ENCODE measurements at places on chromosomes 11 and 22. TPM values are rescaled to one million over a fixed set of nuclear protein-coding genes. Genes with fewer than 3 reads are reported as not detected.

The IFITM10 gene
- 2.6 TPM for total RNA-seq

DNA sequence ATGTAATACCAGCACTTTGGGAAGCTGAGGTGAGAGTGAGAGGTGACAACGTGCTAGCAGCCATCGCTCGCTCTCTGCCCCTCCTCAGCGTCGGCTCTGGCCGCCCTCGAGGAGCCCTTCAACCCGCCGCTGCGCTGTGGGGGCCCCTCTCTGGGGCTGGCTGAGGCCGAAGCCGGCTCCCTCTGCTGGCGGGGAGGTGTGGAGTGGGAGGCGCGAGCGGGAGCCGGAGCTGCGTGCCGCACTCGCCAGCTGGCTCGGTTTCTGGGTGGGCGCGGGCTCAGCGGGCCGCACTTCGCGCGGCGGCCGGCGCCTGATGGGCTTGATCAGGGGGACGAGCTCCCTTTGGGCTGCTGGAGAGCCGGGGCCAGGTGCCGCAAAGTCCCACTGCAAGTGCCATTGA is 98.9 kb upstream of the UBASH3B start:
- no peak overlapping the region for H3K27ac ChIP-seq
- no peaks in the 10 kb centered on the region for H3K36me3 ChIP-seq
- no peaks in the 10 kb centered on the region for H3K4me1 ChIP-seq
- H3K4me3 ChIP-seq, result peak overlapping the region; percentile 14
- peaks cover 20% of the 10 kb centered on the region for H3K27me3 ChIP-seq

DNA sequence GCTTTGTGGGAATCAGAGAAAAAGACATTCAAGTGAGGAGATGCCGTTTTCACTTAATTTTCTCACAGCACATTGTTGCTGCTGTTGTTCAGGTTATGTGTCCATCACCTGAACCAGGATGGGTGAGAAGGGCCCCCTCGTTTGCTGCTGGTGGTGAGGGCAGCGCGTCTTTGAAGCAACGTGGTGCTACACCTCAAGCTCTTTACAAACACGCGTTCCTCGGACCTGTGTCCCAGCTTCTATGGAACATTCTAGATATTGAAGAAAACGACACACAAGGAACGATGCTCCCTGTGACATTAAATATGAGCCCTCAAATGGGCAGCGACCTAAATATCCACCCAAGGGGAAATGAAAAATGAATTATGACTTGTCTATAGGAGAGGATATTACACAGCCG is 418.6 kb downstream of the MN1 start:
- H3K36me3 ChIP-seq, result no peaks in the 10 kb centered on the region
- DNase-seq, result no peak
- H3K4me3 ChIP-seq, result no peak overlapping the region
- no peak overlapping the region for H3K27ac ChIP-seq
- peaks cover 25% of the 10 kb centered on the region for H3K4me1 ChIP-seq
- peaks cover 16% of the 10 kb centered on the region for H3K27me3 ChIP-seq

The ASRGL1 gene
- total RNA-seq, result 6.0 TPM

The SCO2 gene
- 7.9 TPM for total RNA-seq

GRCh38 chr11:111575740-111576139 is 26.5 kb upstream of the SIK2 start:
- H3K4me3 ChIP-seq, result no peak overlapping the region
- H3K27ac ChIP-seq, result no peak overlapping the region
- H3K36me3 ChIP-seq, result no peaks in the 10 kb centered on the region
- DNase-seq, result no peak
- H3K4me1 ChIP-seq, result peaks cover 22% of the 10 kb centered on the region
- H3K27me3 ChIP-seq, result no peaks in the 10 kb centered on the region

- H3K4me1 ChIP-seq, result peaks cover 13% of the 10 kb centered on the region
- no peak for DNase-seq
- peak overlapping the region; percentile 13 for H3K4me3 ChIP-seq
- H3K36me3 ChIP-seq, result peaks cover 51% of the 10 kb centered on the region
These were observed 12.5 kb downstream of the L3MBTL2 start for GRCh38 chr22:41217553-41218157.

GRCh38 chr11:57056735-57057134 is 68.0 kb downstream of the OR5AK2 start:
- H3K27me3 ChIP-seq, result no peaks in the 10 kb centered on the region
- no peaks in the 10 kb centered on the region for H3K4me1 ChIP-seq
- no peak overlapping the region for H3K27ac ChIP-seq
- H3K4me3 ChIP-seq, result no peak overlapping the region
- DNase-seq, result no peak

- H3K36me3 ChIP-seq, result peaks cover 13% of the 10 kb centered on the region
- DNase-seq, result peak; percentile 73
- peaks cover 5% of the 10 kb centered on the region for H3K27me3 ChIP-seq
- peak overlapping the region; percentile 69 for H3K4me3 ChIP-seq
- peaks cover 66% of the 10 kb centered on the region for H3K4me1 ChIP-seq
These were observed 2.9 kb downstream of the PHLDB1 start for GRCh38 chr11:118610225-118610772.

The SCARF2 gene
- total RNA-seq, result 2.8 TPM

The NRGN gene
- not detected for total RNA-seq

The TNNI2 gene
- 19.0 TPM for total RNA-seq

DNA sequence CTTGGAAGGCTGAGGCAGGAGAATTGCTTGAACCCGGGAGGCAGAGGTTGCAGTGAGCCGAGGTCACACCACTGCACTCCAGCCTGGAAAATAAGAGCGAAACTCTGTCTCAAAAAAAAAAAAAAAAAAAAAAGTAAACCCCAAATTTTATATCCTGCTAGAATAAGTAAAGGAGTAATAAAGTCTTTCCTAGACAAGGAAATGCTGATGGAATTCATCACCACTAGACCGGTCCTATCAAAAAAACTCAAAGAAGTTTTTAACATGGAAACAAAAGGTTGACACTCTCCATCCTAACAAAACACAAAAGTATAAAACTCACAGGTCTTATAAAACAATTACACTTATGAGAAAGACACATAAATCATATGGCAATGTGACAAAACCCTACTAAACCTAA is 213.9 kb downstream of the SBF2 start:
- H3K4me1 ChIP-seq, result no peaks in the 10 kb centered on the region
- no peak overlapping the region for H3K27ac ChIP-seq
- no peak overlapping the region for H3K4me3 ChIP-seq
- H3K27me3 ChIP-seq, result no peaks in the 10 kb centered on the region

The VWCE gene
- 0.26 TPM for total RNA-seq

DNA sequence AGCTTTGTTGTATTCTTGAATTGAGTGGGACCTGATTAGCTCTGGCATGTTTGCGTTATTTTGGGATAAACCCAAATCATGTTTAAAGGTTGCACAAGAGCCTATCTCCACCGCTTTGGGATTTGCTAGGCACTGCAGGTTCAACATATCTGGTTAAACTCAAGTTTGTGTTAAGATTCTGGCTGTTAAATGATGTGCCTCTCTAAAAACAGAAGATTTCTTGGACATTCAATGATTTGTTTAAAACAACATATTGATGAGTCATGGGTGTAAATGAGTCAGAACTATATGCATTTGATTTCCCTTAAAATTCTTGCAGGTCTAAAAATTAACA is 67.4 kb downstream of the AMOTL1 start:
- peaks cover 27% of the 10 kb centered on the region for H3K4me1 ChIP-seq
- no peak for DNase-seq
- H3K4me3 ChIP-seq, result no peak overlapping the region
- peaks cover 27% of the 10 kb centered on the region for H3K36me3 ChIP-seq

DNA sequence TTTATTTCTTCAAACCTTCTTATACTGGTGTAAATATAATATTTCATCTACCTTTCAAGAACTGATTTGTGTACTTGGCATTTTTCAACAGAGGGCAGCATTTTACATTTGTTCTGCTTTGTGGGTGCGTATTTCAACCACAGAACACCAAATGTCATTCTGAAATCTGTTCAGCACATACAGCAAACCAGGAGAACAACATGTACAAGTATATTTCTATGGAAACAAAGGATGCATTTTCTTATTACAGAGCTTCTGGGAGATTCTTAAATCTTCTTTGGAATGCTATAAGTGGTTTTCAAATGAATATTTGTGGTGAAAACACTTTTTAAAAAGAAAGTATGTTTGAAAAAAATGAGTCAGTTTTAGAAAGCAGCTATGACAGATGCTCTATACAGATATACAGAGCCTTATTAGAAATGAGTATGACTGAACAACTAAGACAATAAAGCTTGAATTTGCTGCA is 946.0 kb downstream of the FAM181B start:
- H3K4me1 ChIP-seq, result no peaks in the 10 kb centered on the region
- H3K36me3 ChIP-seq, result no peaks in the 10 kb centered on the region
- H3K27ac ChIP-seq, result no peak overlapping the region

- no peak overlapping the region for H3K4me3 ChIP-seq
- no peaks in the 10 kb centered on the region for H3K36me3 ChIP-seq
- no peaks in the 10 kb centered on the region for H3K27me3 ChIP-seq
- peaks cover 77% of the 10 kb centered on the region for H3K4me1 ChIP-seq
- peak overlapping the region; percentile 29 for H3K27ac ChIP-seq
These were observed 18.2 kb downstream of the DAGLA start for GRCh38 chr11:61698173-61698948.

DNA sequence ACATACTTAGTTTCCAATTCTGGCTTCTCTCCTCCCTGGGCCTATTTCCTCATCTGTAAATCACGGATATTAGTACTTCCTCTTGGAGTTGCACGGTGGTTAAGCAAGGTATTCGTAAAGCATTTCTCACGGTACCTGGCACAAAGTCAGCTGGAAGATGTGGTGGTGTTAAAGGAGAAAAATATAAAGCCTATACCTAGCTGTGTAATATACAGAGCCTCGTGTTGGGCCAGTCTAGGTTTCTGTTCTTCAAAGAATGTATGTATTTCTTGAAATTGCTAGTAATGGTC is 47.2 kb downstream of the DBX1 start:
- H3K27me3 ChIP-seq, result no peaks in the 10 kb centered on the region
- no peak overlapping the region for H3K4me3 ChIP-seq
- H3K27ac ChIP-seq, result no peak overlapping the region
- no peak for DNase-seq
- peaks cover 27% of the 10 kb centered on the region for H3K36me3 ChIP-seq

The OR2D2 gene
- total RNA-seq, result 0.72 TPM

The B4GALNT4 gene
- 1.4 TPM for total RNA-seq

DNA sequence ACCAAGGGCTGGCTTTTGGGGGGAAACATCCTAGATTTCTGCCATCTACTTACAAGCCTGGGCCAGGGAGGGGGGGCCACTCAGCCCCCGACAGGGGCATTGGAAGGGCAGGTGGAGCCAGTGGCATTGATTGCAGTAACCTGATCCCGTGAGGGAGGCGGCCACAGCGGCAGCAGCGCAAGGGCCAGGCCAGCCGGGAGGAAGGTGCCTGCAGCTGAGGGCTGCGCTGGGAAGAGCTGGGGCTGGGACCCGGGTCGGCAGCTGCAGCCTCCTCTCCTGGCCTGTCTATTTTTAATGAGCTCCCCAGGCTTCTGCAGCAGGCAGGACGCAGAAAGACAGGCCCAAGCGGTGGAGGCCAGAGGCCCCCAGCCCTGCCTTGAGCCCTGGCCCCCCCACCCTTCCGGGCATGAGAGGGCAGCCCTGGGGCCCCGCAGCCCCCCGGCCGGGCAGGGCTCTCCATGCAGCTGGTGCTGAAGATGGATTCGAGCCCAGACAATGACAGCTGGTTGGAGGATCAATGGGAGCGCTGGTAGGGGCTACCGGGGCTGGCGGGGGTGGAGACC is 10.6 kb downstream of the FREY1 start:
- H3K27me3 ChIP-seq, result peaks cover 3% of the 10 kb centered on the region
- peaks cover 20% of the 10 kb centered on the region for H3K4me1 ChIP-seq
- no peak overlapping the region for H3K27ac ChIP-seq
- no peak overlapping the region for H3K4me3 ChIP-seq
- no peaks in the 10 kb centered on the region for H3K36me3 ChIP-seq

- DNase-seq, result peak; percentile 82
- peaks cover 44% of the 10 kb centered on the region for H3K4me1 ChIP-seq
- no peaks in the 10 kb centered on the region for H3K36me3 ChIP-seq
- no peaks in the 10 kb centered on the region for H3K27me3 ChIP-seq
These were observed 460 bp downstream of the ZC3H12C start for GRCh38 chr11:110093407-110094297.

The SLC5A4 gene
- 0.38 TPM for total RNA-seq

The SLC43A1 gene
- total RNA-seq, result 13.8 TPM

- H3K27me3 ChIP-seq, result no peaks in the 10 kb centered on the region
- peak overlapping the region; percentile 86 for H3K27ac ChIP-seq
- H3K4me3 ChIP-seq, result peak overlapping the region; percentile 73
- DNase-seq, result no peak
- peaks cover 20% of the 10 kb centered on the region for H3K36me3 ChIP-seq
These were observed 1.2 kb downstream of the VEGFB start for GRCh38 chr11:64235437-64236161.

DNA sequence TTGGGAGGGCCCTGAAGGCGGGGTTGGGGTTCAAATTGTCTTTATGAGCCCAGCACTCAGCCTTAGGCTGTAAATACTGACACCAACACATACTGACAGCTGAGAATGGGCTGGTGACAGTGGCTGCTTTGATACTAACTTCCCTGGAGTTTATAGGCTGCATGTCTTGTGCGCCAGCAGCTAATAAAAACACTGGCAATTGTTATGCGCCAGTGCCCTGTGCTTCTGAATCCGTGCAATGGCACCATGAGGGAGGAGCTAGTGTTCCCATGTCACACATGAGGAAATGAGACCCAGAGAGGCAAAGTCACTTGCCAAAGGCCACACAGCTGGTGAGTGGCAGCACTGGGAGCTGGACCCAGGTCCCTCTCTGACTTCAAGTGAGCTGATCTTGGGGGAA is 23.8 kb downstream of the SHISAL1 start:
- no peaks in the 10 kb centered on the region for H3K36me3 ChIP-seq
- DNase-seq, result no peak
- H3K27ac ChIP-seq, result no peak overlapping the region
- H3K4me1 ChIP-seq, result no peaks in the 10 kb centered on the region
- peaks cover 19% of the 10 kb centered on the region for H3K27me3 ChIP-seq

DNA sequence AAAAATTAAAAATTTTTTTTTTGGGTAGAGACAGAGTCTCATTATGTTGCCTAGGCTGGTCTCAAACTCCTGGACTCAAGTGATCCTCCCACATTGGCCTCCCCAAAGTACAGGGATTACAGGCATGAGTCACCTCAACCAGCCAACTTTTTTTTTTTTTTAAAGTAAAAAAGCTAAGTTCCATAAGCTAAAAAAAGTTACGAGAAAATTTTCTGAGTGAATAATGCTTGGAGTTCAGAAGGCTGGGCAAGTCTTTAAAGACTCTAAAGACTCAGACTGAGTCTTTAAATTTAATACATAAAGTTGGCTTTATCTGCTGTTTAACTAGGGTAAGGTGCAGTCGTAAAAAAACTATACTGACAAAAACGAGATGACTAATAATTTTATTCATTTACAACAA is 5.6 kb downstream of the DDX6 start:
- no peak overlapping the region for H3K27ac ChIP-seq
- H3K4me1 ChIP-seq, result peaks cover 63% of the 10 kb centered on the region
- no peaks in the 10 kb centered on the region for H3K27me3 ChIP-seq
- no peak for DNase-seq
- peaks cover 35% of the 10 kb centered on the region for H3K36me3 ChIP-seq
- H3K4me3 ChIP-seq, result no peak overlapping the region

The BLID gene
- not detected for total RNA-seq

The KLHL35 gene
- total RNA-seq, result 3.0 TPM

- no peak for DNase-seq
- H3K4me3 ChIP-seq, result no peak overlapping the region
- peaks cover 30% of the 10 kb centered on the region for H3K27me3 ChIP-seq
These were observed 15.8 kb upstream of the DGKZ start for GRCh38 chr11:46331282-46331984.

Measured in suprapubic skin (tissue), 4 donors.